ENCODE measurements at places on chromosomes 5 and 9.

DNA sequence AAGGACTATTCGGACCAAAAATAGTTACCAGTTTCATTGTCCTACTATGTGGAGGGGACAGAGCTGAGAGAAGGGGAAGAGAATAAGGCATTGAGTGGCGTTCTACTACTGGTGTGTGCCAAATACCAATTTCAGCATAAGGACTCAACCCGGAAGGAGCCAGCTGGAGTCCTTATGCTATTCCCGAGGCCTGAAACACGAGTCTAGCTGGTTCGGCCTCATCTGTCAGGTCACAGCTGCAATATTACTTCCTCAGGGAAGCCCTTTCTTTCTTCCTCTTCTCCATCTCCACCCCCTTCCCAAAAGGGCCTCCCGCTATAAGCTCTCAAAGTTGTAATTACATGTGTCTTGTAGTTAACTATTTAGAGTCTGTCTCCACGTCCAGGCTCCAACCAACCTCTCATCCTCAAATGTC, 20.5 kb upstream of the FER start:
- DNase-seq, result no peak

- DNase-seq, result peak; percentile 76
These were observed 12.5 kb downstream of the ST8SIA4 start for GRCh38 chr5:100890461-100891008.

DNA sequence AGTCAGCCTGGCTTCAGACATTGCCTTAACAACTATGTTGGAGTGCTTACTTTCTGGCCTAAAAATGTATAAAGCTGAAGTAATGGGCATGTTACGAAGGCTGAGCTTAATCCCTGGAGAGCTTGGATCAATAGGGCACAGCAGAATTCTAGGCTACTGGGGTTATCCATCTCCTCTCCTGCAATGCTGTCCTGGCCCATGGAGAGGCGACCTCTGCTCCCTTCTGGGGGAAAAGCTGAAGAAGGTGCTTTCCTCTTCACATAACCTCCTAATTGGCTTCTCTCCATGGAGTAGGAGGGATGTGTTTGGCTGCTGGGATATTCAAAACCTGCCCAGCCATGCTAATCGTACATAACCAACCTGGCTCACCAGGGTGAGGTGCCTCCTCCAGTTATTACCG, 403.5 kb downstream of the DMRT2 start:
- DNase-seq, result no peak

DNA sequence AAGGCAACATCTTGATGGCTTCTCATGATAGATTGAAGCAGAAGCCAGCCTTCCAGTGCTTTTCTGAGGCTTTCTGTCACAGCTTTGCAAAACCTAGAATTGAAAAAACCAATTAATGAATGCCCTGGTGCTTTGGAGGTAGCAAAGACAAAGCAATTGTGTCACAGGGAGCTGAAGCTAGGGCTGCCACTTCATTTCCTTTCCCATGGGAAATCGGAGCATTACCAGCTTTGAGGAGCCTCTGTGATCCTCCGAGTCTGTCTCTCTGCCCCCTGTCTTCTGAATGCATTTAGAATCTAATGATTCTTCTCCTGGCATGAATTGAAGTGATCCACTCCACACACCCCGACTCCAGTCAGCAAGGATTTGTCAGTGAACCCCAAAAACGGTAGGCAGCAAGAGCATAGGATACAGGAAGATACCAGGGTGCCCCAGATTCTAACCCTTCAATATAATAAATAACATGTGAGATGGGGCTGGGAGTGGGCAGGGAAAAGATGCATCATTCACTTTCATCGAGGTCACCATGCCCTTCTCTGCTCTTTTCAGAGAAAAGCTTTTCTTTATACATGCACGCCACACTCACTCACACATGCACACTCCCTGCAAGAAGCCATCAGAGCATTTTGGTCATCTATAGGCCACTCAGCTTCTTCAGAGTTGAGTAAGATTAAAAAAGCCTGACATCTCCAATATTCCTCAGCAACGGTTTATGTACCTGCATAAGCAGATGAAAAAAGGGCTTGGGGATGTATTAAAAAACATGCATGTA, 247.7 kb upstream of the ZNF462 start:
- DNase-seq, result no peak

DNA sequence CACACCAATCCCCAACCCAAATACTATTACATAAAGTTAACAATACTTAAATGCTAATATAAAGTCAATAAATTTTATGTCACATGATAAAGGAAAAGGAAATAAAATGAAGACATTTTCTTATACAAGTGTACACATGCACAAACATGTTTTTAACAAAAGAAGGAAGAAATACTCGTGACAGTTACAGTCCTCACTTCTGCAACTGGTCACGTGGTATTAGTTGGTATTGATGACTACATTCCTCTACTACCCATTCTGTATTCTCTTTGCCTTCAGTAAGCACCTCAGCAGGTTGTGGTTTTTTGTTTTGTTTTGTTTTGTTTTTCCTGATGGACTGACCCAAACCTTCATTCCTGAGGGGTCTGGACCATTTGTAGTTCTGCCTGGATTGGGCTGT, 176.9 kb upstream of the CCNH start:
- DNase-seq, result no peak

GRCh38 chr9:126507318-126508109, 106.2 kb upstream of the LMX1B start:
- no peak for DNase-seq

DNA sequence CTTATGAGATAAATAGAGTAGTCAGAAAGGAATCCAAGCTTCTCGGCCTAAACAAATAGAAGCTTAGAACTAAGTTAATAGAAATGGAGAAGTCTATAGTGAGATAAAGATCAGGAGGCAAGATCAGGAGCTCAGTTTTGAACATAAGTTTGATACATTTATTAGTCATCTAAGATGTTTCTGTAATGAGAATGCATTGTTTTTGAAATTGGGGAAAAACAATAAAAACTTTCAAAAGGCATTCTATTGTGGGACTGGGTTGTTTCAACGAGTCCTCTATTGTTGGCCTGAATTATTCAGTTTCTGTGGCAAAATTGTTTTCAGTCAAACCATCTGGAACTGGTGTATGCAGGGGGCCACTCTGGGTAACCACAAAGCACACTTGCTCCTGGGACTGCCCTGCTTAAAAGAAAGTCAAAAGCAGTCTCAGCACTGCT, 181.0 kb upstream of the CLINT1 start:
- no peak for DNase-seq

- DNase-seq, result no peak
These were observed 116.5 kb downstream of the PDE4D start for GRCh38 chr5:59777028-59777427.

- no peak for DNase-seq
These were observed 137.8 kb downstream of the SPOCK1 start for GRCh38 chr5:137361280-137361679.

GRCh38 chr5:42349163-42349562, 74.1 kb upstream of the GHR start:
- DNase-seq, result no peak

- DNase-seq, result no peak
These were observed 137.6 kb downstream of the OLFM1 start for GRCh38 chr9:135224921-135225541.

DNA sequence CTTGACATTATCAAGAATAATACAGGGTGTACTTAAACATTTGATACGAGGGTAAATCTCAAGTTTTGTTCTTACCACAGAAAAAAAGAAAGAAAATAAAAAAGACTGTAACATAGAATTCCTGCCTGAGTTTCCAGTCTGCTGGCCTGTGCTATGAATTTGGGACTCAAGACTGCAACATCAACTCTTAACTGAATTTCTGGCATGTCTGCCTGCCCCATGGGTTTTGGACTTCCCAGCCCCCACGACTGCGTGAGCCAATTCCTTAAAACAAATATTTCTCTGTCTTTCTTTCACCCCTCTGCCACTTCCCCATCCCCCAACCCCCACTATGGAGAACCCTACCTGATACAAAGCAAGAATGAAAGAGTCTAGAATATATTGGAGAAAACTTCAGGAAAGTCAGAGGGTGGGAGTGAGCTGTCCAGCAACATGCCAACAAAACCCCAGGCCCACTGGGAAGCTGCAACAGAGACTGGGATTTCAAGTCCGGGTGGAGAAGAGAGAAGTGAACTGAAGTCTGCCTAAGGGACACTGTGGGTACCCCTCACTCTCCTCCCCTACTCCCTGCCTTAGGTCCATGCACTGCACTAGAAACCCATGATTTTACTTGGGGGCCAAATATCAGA, 43.0 kb downstream of the MARCHF3 start:
- no peak for DNase-seq
